Stimulated activated CD4-positive, alpha-beta T cell treated with anti-CD3 and anti-CD28 coated beads, Interleukin-1b, Interleukin-23, amount 100 ng/mL, for 1 hour (primary cell): ENCODE measurements at places on chromosomes 7 and 10.

GRCh38 chr10:29757551-29758297 is 123.0 kb upstream of the SVIL start:
- DNase-seq = no peak

DNA sequence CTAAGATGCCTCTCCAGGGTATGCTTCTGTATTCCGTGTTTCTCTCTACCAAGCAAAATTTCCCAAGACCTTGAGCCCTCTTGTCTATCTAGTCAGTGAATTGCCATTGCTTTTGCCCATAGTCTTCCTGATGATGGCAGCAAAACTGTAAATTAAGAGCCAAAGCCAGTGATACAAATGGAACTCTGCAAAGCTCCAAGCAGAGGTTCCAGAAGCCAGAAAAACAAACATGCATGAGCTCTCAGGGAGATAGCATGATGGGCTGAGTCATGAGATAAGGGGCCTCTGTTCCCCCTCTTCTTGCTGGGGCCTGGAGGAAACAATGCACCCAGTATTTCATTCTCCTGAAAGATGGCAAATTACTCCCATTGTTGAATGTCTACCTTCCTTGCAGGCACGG is 24.7 kb downstream of the LSMEM1 start:
- DNase-seq = no peak

DNA sequence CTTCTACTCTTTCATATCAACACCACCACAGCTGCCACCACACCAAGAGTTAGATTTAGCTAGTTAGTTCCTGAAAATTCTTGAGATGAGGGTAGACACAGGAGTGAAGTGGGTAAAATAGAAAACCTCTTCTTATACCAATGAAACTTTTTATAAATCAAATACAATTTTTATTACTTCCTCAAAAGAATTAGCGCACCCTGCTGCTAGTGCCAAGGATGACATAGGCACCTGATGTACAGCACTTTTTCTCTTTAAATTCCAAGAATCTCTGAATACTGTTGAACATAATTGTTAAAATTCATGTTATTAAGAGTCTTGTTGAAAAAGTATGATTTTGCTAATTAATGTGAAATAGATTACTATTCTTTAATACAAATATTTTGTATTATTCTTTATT is 11.4 kb downstream of the ZWINT start:
- DNase-seq = no peak

DNA sequence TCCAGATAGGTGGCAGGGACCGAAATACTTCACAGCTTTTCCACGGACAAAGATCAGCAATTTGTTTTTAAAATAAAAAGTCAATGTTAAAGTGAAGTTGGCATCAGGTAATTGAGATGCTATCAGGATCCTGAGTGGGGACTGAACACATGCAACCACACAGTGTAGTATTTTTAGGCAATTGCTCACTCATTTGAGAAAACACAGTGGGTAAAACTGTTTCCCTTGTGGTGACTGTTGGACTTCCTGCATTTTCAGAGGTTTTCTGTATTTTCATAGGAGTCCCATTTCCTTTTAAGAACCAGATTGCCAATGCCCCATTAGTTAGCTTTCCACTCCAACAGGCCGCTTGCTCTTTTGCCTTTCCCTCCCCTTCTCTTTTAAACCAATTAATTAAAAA is 159.5 kb upstream of the ZNF32 start:
- DNase-seq = no peak

DNA sequence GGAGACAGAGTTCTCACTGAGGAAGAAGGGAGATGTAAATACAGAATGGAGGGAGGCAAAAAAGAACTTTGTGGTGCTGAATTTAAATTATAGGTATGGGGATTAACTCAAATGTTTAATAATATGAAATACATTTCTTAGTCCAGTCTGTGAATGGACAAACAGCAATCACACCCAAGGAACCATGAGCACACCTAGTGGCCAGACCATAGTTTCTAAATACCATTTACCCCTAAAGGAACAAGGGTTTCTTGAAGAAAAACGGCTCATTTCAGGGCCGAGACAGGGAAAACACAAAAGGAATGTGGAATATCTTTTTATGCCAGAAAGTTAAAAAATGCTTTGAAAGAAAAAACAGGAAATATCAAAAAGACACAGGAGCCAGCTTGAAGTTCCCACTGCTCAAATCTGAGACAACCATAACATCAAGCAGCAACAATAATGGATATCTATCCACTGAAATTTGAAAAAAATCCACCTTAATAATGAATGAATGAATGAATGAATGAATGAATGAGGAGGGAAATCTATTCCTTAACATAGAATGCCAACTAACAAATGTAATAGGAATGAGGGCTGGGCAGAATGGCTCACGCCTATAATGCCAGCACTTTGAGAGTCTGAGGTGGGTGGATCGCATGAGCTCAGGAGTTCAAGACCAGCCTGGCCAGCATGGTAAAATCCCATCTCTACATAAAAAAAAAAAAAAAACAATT is 8.6 kb downstream of the IPMK start:
- no peak for DNase-seq

DNA sequence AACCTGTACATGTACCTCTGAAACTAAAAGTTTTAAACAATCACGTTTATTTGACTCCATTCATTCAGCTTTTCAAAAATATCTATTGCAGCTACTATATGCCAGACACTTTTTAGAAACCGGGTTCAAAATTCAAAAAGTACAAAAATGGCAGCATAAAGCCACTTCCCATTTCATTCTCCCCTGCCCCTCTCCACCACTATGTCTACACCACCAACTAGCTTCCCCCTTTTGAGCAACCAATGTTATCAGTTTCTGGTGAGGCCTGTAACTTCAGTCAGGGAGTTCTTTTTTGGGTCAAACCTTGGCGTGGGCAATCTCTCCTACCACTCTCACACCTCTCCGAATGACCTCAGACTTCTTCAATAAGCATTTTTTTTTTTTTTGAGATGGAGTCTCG is 11.5 kb upstream of the HHEX start:
- no peak for DNase-seq
